Suppressor macrophage treated with lipopolysaccharide for 1 hour (primary cell): ENCODE measurements at places on chromosomes 11 and 22.
A peak's percentile ranks its signal among the peaks of the same experiment; 100 is the strongest.

DNA sequence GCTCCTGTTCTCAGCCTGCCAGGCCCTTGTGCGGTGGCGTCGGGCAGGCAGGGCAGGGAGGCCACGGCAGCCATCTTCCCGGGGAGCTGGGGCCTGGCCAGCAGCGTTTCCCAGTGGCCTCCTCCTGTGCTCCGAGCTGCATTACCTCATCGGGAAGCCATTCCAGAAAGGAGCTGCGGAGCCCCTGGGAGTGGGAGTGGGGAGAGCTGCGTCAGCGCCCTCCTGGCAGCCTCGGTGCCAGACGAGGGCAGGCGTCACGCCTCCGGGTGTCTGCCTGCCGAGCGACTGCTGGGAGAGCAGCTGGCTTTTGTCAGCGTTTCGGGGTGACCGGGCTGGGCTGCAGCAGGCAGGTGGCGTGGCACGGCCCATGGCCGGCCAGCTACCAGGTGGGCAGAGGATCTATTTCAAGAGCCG is 30.9 kb upstream of the WNT7B start:
- DNase-seq: no peak

DNA sequence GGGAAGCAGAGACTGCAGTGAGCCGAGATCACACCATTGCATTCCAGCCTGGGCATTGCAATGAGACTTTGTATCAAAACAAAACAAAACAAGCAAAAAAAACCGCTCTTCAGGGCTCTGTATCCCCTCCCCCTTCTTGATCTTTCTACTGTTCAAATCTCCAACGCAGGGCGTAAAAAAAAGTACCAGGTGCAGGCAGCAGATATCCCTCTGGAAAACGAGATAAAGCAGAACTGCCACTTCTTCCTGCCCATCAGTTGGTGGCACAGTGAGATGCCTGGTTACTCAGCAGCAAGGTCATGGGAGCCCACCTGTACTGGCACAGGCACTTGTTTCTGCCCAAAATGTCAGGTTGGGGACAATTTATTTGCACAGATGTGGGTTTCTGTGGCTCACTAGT is 11.2 kb downstream of the CCS start:
- DNase-seq: no peak

GRCh38 chr11:68077617-68078582 is 39.1 kb downstream of the TCIRG1 start:
- no peak for DNase-seq

DNA sequence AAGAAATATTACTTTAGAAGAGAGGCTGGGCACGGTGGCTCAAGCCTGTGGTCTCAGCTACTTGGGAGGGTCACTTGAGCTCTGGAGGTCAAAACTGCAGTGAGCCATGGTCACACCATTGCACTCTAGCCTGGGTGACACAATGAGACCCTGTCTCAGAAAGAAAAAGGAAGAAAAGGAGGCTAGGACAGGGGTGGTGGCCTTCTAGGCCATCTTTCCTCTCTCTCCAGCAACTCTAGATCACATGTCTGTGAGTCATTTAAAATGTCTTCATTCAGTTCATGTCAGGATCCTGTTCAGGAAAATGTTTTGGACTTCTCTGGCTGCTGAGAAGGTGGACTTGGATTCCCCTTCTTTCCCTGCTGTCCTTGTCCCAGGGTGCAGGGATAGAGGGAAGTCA is 53.3 kb downstream of the PPFIA1 start:
- peak; percentile 73 for DNase-seq

DNA sequence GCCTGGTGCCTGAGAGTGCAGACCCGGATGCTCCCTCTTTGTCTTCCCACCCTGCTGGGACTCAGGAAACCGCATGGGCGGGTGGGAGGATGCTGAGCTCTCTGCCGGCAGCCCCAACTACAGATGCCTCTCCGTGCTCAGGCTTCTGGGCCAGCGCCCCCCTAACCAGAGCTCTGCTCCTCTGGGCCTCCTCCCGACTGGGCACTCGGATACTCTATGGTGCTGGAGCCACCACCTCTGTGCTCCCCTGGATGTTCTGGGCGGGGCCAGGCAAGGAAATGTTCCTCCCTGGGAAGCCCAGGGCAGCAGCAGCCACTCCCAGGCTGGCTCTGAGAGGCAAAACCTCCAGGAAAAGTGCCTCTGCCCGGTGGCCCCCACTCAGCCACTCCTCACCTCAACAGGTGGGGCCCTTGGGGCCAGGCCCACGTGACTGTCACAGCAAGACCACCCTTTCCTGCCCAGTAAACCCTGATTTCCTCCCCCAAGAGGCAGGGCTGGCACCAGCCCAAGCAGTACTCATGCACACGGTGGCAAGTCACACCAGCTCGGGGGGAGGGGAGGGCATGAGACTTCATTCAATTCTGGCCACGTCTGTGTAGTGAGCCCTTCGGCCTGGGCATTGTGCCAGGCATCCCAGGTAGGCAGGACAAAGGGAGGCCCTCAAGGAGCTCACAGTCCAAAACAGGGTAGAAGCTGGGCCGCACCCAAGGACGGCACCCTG is 54.7 kb upstream of the TCF20 start:
- no peak for DNase-seq

- no peak for DNase-seq
Observed at GRCh38 chr11:134758342-134758931, 346.4 kb upstream of the B3GAT1 start.

DNA sequence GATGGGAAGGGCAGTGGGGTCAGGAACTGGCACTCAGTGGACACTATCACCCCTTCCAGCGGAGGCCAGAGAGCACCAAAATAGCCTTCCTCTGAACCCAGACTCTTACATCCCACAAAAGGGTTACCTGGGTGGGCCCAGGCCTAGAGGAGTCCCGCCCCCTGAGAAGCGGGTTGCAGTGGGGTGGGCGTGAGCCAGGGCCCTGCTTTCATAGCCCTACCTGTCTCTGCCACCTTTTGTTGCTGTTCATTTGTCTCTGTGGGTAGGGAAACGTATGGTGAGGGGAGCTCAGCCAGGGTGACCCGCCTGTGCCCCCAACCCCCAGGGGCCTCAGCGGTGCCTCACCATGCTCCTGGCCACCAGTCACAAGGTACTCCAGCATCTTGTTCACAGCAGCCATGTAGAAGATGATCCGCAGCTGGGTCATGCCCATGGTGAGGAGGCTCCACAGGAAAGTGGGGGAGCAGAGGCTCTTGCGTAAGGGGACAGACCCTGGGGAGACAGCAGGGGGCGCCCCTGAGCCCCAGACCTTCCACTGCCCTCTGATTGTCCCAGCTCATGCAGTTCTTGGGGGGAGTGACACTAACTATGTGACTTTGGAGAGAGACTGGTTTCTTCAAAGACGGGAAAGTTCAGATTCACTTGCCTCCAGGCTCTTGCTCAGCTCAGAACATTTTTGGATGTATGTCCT is 24.0 kb downstream of the SLC43A1 start:
- DNase-seq: peak; percentile 74
